ENCODE measurements at places on chromosomes 12 and 14.
A peak's percentile ranks its signal among the peaks of the same experiment; 100 is the strongest.

GRCh38 chr12:43740511-43741100 is 18.0 kb downstream of the PUS7L start:
- no peak for DNase-seq

- DNase-seq: no peak
These were observed 46.1 kb downstream of the SLC24A4 start for GRCh38 chr14:92369097-92369496.

DNA sequence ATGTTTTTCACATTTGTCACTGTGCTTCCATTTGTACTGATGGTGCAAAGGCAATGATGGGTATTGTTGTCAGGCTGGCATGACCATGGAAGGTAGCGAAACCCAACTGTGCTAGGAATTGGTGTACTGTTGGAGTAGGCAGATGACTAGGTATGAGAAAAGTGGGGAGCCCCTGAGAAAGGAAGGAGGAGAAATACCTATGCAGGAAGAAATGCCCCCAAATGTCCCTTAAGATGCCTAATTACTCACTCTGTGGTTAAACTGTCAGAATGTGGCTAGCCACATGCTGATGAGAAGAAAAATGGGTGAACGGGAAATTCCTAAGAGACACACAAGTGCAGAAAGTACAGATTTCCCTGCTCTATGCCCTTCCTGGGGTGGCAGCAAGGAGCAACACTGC is 339.1 kb downstream of the TMEM132D start:
- DNase-seq: no peak

DNA sequence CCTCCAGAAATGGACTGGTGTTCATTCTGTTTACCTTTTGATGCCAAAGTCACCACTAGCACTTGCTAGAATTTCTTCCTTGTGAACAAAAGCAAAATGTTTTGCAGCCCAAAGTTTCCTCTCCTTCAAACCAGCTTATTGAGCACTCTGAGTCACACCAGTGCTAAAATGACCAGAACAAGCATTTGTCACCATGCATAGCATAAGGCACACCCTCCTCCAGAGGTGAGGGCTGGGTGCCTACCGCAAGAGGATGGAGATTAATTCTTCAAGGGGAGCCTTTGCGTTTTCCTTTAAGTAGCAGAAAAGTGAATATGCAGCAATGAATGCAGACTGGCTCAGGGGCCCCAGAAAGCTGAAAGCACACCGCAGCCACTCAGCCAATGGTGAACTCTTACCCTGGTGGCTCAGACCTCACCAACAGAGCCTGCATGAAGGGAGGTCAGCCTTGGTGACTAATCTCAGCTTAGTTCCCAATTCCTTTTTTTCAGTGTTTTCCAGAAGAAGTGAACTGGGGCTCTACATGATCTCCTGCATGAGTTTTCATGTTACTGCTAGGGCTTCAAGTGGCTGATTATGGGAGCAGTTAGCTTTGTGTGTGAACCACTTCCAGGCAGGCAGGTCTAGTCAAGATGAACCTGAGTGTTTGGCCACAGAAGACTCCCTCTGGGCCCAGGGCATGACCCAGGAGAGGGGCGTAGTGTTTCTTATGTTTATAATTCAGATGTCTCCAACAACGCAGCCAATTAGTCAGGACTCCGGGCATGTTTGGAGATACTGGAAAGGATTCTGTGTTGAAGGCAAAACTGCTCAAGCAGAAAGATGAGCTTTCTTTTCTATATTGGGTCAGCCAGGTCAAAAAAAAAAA is 96.3 kb downstream of the PAX9 start:
- no peak for DNase-seq

DNA sequence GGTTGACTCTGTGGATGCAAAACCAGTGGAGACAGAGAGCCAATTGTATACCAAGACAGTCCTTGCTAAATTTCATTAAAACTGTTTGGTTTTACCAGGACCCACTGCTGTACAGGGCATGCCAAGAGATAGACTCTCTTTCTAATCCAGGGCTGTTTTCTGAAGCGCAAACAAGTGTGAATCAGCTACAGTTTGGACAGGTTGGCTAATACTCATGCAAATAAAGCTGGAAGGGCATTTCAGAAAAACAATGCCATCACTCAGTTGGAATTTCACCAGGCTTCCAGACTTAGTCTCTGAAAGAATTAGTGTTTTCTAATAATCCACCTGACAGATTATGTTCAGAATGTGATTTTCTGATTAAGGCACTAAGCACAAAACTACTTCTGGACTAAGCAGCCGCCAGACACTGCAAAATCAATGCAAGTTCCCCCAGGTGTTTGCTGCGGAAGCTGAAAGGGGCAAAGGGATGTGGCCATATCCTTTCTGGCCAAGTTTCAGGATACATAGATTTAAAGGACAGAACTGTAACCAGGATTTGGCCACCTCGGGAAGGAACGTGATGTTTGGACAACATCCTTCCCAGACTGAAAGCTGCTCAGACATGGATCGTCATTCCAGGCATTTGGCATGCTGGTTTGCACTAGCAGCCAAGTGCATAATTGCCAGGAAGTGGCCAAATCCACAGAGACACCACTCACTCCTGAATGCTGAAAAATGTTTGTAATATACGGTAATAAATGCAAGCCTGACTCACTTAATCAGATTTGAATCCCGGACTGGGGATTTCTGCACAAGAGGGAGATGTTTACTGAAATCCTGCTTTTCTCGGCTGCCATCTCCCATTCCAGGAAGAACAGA is 32.0 kb upstream of the CDKN3 start:
- DNase-seq: no peak

GRCh38 chr14:88422047-88422446 is 36.6 kb downstream of the SPATA7 start:
- DNase-seq: no peak

GRCh38 chr12:27076468-27076867 is 5.9 kb downstream of the C12orf71 start:
- no peak for DNase-seq

DNA sequence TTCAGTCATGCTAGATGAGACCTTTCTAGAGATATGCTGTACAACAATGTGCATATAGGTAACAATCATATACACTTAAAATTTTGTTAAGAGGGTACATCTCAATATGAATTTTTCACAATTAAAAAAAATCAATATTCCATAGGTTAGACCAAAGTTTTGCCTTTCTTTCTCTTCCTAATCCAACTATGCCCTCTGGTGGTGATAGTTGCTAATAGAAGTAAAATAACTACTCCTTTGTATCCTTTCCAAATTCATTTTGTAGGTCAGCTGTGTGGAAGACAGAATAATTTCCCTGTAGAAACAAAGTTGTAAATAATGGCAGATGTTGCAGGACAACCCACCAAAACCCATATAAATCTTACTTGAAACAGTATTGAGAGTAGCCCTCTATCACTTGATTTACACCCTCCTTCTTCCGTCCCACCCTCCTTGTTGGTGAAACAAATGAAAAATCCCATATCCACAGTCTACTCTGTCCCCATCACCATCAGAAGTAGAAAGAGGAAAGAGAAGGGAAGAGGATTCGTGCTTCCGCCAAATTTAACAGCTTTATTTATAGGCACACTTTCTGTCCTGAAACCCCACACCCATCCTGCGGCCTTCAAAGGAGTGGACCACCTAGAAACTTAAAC is 34.2 kb upstream of the KICS2 start:
- DNase-seq: peak; percentile 36
